Endothelial cell of umbilical vein (primary cell): ENCODE measurements at places on chromosomes 5 and 9.

- no peak for DNase-seq
These were observed 41.8 kb upstream of the UGCG start for GRCh38 chr9:111854799-111855198.

DNA sequence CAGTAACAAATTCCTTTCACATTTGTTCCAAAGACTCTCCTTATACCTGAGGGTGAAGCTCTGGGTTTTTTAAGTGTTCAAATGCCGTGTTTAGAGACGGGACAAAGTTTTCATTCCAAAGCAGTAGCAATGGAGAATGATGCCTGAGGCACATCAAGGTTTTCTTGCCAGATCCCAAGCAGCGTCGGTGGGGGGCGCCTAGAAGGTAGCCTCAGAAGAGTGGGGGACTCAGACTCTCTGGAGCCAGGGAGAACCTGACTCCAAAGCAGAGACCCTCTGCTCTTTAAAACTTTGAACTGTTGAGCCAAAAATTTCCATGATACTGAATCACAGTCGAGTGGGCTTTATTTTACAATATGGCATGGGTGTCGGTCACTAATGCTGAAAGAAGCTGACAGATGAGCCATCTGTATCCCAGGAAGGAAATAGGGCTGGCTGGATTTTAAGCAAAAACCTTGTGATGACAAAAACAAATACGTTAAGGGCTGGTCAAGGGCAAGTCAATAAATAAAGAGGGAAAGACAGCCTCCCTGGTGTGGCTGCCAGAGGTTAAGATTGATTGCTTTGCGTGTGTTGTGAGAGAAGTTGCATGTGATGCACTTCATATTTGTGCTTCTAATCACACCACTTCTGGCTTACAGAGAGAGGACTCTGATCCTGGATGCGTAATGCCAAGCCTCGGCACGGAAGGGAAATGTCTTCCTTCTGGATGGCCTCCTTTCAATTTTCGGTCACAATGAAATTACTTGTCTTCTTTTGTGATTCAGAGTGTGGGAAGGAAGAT lies 161.1 kb upstream of the EFNA5 start:
- DNase-seq = no peak

GRCh38 chr5:132375957-132376356 lies 6.4 kb downstream of the SLC22A5 start:
- no peak for DNase-seq

DNA sequence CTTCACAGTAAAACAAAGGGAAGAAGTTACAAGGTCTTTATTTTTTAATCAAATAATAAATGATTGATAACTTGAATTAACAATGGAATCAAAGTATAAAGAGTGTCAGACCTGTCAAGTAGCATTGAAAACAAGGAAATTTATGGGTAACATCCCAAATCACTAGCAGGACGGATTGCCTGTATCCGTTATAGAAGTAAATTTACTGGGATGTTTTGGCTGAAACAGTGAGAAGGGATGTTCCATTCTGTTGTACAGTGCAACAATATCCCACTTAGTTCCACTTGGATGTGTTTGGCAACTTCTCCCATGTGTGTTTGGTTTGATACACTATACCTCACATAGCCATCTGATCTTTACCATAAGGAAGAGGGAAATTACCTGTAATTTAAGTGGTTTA lies 421.0 kb upstream of the CHD1 start:
- DNase-seq = no peak
